Regular cardiac myocyte (primary cell): ENCODE measurements at places on chromosomes 7 and 10. TPM values are rescaled to one million over a fixed set of nuclear protein-coding genes. Genes with fewer than 3 reads are reported as not detected.

Gene TUBB8
- not detected in 2 replicates for total RNA-seq

Gene AUTS2
- 0.96 and 2.5 TPM in 2 replicates for total RNA-seq

Gene KCNIP2
- total RNA-seq, result 0.19 and 2.0 TPM in 2 replicates

Gene SEMA3C
- 195 and 315 TPM in 2 replicates for total RNA-seq

Gene SLC13A1
- total RNA-seq, result not detected in 2 replicates

Gene SH2D4B
- total RNA-seq, result under 0.01 TPM in 2 replicates

Gene PRR15
- 3.7 and 4.4 TPM in 2 replicates for total RNA-seq

Gene ANKRD7
- 0.19 and 0.28 TPM in 2 replicates for total RNA-seq

Gene SUN3
- not detected in 2 replicates for total RNA-seq

Gene PNLIPRP1
- total RNA-seq, result not detected in 2 replicates

Gene ENKUR
- under 0.01 and 0.28 TPM in 2 replicates for total RNA-seq

Gene IRF5
- total RNA-seq, result under 0.01 and 0.56 TPM in 2 replicates

Gene CAMK2B
- 0.19 and 0.28 TPM in 2 replicates for total RNA-seq

Gene TUBAL3
- total RNA-seq, result under 0.01 TPM in 1 of 2 replicates, not detected in the other

Gene ELAPOR2
- 7.1 and 28.2 TPM in 2 replicates for total RNA-seq

Gene SSBP1
- total RNA-seq, result 133 and 222 TPM in 2 replicates

Gene PNLIPRP3
- total RNA-seq, result not detected in 2 replicates

Gene PITRM1
- 48.8 and 82.4 TPM in 2 replicates for total RNA-seq

Gene FLNC
- total RNA-seq, result 176 and 417 TPM in 2 replicates
